ENCODE measurements at places on chromosomes 5 and 9.

- no peaks in the 10 kb centered on the region for H3K4me1 ChIP-seq
- no peaks in the 10 kb centered on the region for H3K27me3 ChIP-seq
- DNase-seq: no peak
- H3K36me3 ChIP-seq: no peaks in the 10 kb centered on the region
- H3K4me3 ChIP-seq: no peak overlapping the region
Observed at GRCh38 chr5:41196197-41196596, 17.1 kb downstream of the C6 start.

- H3K4me3 ChIP-seq: no peak overlapping the region
- DNase-seq: no peak
- H3K36me3 ChIP-seq: no peaks in the 10 kb centered on the region
- no peaks in the 10 kb centered on the region for H3K27me3 ChIP-seq
- H3K4me1 ChIP-seq: no peaks in the 10 kb centered on the region
- H3K27ac ChIP-seq: no peak overlapping the region
Observed at GRCh38 chr9:13361076-13361475, 81.6 kb upstream of the MPDZ start.

DNA sequence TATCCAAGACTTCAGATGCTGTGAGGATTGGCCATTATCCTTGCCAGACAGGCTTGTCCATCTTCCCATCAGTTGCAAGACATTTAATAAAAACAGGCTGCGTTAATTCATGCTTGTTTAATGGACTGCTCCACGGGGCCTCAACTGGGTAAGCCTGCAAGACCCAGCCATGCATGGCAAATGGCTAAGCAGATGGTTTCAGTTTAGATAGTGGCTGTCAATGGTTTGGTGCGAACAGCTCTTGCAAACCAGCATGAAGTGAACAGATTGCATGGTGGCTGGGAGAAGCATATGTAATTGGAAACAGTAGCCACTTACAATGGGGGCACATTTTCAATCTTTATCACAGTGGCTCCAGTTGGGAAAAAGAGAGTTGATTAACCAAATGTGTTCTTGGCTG is 628.2 kb upstream of the KLF4 start:
- no peak overlapping the region for H3K27ac ChIP-seq
- no peaks in the 10 kb centered on the region for H3K4me1 ChIP-seq
- no peak for DNase-seq

DNA sequence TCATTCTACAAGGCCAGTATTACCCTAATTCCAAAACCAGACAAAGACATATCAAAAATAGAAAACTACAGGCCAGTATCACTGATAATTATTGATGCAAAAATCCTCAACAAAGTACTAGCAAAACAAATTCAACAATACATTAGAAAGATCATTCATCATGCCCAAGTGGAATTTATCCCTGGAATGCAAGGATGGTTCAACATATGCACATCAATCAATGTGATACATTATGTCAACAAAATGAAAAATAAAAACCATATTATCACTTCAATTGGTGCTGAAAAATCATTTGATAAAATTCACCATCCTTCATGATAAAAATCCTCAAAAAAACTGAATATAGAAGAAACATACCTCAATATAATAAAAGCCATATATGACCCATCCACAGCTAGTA is 115.2 kb upstream of the SLC27A6 start:
- DNase-seq: no peak
- H3K27me3 ChIP-seq: no peaks in the 10 kb centered on the region
- H3K36me3 ChIP-seq: no peaks in the 10 kb centered on the region
- no peak overlapping the region for H3K4me3 ChIP-seq
- H3K27ac ChIP-seq: no peak overlapping the region

GRCh38 chr9:107615321-107615720 is 125.8 kb upstream of the KLF4 start:
- DNase-seq: no peak
- no peak overlapping the region for H3K27ac ChIP-seq
- H3K4me3 ChIP-seq: no peak overlapping the region
- H3K27me3 ChIP-seq: peaks cover 3% of the 10 kb centered on the region

DNA sequence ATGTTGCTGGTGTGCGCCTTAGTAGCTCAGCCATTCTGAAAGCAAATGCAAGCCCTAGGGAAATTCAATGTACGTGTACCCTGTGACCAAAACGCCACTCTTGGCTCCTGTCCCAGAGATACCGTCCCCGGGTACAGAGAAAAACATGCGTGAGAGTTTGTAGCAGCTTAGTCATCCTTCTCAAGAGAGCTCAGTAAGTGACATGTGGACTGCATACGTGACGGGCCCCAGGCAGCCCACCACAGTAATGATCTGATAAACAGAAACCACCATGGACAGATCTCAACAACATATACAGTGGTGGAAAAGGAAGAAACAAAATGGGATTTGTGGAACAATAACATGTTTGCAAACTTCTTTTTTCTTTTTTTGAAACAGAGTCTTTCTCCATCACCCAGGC is 45.1 kb downstream of the S1PR3 start:
- H3K27ac ChIP-seq: no peak overlapping the region

GRCh38 chr9:130530938-130531337 is 48.4 kb upstream of the FUBP3 start:
- H3K4me1 ChIP-seq: peaks cover under 1% of the 10 kb centered on the region
- H3K36me3 ChIP-seq: no peaks in the 10 kb centered on the region
- no peak for DNase-seq
- H3K27ac ChIP-seq: no peak overlapping the region
- no peak overlapping the region for H3K4me3 ChIP-seq

DNA sequence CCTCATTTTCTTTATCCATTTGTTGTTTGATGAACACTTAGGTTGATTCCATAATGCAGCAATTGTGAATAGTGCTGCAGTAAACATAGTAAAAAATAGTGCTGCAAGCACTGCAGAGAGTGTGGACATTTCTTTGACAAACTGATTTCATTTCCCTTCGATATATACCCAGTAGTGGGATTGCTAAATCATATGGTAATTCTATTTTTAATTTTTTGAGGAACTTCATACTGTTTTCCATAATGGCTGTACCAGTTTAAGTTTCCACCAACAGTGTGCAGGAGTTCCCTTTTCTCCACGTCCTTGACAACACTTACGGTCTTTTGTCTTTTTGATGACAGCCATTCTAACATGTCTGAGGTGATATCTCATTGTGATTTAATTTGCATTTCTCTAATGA is 138.2 kb upstream of the PLPPR1 start:
- H3K27ac ChIP-seq: no peak overlapping the region
- DNase-seq: no peak
- no peak overlapping the region for H3K4me3 ChIP-seq
- H3K27me3 ChIP-seq: peaks cover 5% of the 10 kb centered on the region
- H3K4me1 ChIP-seq: no peaks in the 10 kb centered on the region

GRCh38 chr5:176508603-176509002 is 28.6 kb downstream of the RNF44 start:
- H3K4me1 ChIP-seq: no peaks in the 10 kb centered on the region
- no peak for DNase-seq
- H3K27ac ChIP-seq: peak overlapping the region; percentile 34
- H3K4me3 ChIP-seq: no peak overlapping the region
- H3K27me3 ChIP-seq: no peaks in the 10 kb centered on the region
- peaks cover 23% of the 10 kb centered on the region for H3K36me3 ChIP-seq

GRCh38 chr5:175230299-175230698 is 213.7 kb downstream of the DRD1 start:
- H3K27ac ChIP-seq: no peak overlapping the region
- no peaks in the 10 kb centered on the region for H3K36me3 ChIP-seq
- H3K4me3 ChIP-seq: no peak overlapping the region
- DNase-seq: no peak

- DNase-seq: no peak
- no peaks in the 10 kb centered on the region for H3K27me3 ChIP-seq
- no peak overlapping the region for H3K27ac ChIP-seq
- H3K4me3 ChIP-seq: no peak overlapping the region
Observed at GRCh38 chr5:3393920-3394597, 201.6 kb upstream of the IRX1 start.

- H3K27me3 ChIP-seq: no peaks in the 10 kb centered on the region
- no peak overlapping the region for H3K27ac ChIP-seq
- H3K4me1 ChIP-seq: peaks cover 5% of the 10 kb centered on the region
- no peak overlapping the region for H3K4me3 ChIP-seq
- DNase-seq: no peak
- peaks cover 3% of the 10 kb centered on the region for H3K36me3 ChIP-seq
Observed at GRCh38 chr9:93114169-93114983, 18.4 kb downstream of the CARD19 start.

GRCh38 chr9:13719981-13720676 is 440.6 kb upstream of the MPDZ start:
- H3K27me3 ChIP-seq: no peaks in the 10 kb centered on the region
- no peaks in the 10 kb centered on the region for H3K36me3 ChIP-seq
- no peak overlapping the region for H3K4me3 ChIP-seq
- H3K4me1 ChIP-seq: no peaks in the 10 kb centered on the region
- no peak overlapping the region for H3K27ac ChIP-seq
- no peak for DNase-seq

DNA sequence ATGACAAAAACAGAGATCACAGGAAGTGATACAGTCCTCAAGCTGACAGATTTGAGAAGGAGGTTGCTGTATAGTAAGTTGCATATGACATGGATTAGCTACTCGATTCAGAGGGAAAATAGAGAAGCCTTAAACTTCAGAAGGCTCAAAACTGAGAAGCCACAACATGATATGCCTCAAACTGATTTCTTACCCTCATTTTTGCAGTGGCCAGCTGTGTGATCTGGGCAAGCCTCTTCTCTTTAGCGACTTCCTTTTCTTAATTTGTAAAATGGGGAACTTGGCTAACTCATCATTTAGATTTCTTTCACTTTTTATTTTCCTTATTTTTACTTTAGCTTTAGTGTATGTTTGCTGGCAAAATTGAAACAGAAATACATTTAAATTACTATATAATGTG is 421.1 kb downstream of the KIF4B start:
- H3K4me1 ChIP-seq: no peaks in the 10 kb centered on the region
- no peaks in the 10 kb centered on the region for H3K27me3 ChIP-seq
- no peak overlapping the region for H3K27ac ChIP-seq
- H3K36me3 ChIP-seq: no peaks in the 10 kb centered on the region

GRCh38 chr5:97026721-97027120 is 90.8 kb downstream of the LNPEP start:
- H3K4me3 ChIP-seq: no peak overlapping the region
- H3K27me3 ChIP-seq: no peaks in the 10 kb centered on the region
- H3K4me1 ChIP-seq: peaks cover 16% of the 10 kb centered on the region
- peaks cover 28% of the 10 kb centered on the region for H3K36me3 ChIP-seq
- DNase-seq: no peak

GRCh38 chr5:107966201-107966600 is 295.5 kb upstream of the EFNA5 start:
- no peak overlapping the region for H3K4me3 ChIP-seq
- no peak overlapping the region for H3K27ac ChIP-seq
- no peak for DNase-seq
- H3K27me3 ChIP-seq: no peaks in the 10 kb centered on the region

DNA sequence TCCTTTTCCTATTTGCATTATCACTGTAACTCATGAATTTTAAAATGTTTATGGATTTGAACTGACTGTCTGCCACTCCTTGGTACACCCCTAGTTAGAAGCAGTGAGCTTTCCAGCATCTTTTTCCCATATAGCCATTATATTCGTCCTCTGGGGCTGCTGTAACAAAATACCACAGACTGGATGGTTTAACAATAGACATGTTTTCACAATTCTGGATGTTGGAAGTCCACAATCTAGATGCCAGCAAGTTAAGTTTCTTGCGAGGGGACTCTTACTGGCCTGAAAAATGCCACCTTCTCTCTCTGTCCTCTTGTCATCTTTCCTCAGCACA is 530.0 kb downstream of the SEMA5A start:
- no peaks in the 10 kb centered on the region for H3K36me3 ChIP-seq
- no peaks in the 10 kb centered on the region for H3K27me3 ChIP-seq
- no peak overlapping the region for H3K27ac ChIP-seq
- no peak for DNase-seq

DNA sequence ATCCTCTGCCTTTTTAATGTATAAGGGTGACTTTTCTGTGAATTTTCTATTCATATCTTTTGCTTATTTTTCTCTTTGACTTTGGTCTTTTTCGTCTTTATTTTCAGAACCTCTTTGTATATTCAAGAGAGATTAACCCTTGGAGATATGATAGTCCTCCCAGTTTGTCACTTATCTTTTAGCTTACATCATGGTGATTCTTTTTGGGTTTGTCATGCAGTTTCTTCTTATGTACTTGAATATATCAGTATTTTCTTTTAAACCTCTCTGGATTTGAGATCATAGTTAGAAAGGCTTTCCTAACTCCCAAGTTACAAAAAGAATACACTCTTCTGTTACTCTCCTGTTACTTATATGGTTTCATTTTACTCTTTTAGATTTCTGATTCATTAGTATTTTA is 27.5 kb upstream of the GPR21 start:
- H3K36me3 ChIP-seq: peaks cover 3% of the 10 kb centered on the region
- no peak overlapping the region for H3K4me3 ChIP-seq
- DNase-seq: no peak
- no peak overlapping the region for H3K27ac ChIP-seq
- H3K27me3 ChIP-seq: no peaks in the 10 kb centered on the region
- H3K4me1 ChIP-seq: no peaks in the 10 kb centered on the region

- H3K4me1 ChIP-seq: peaks cover 7% of the 10 kb centered on the region
- H3K27me3 ChIP-seq: peaks cover under 1% of the 10 kb centered on the region
- no peak for DNase-seq
Observed at GRCh38 chr5:143923634-143924266, 111.8 kb downstream of the HMHB1 start.

GRCh38 chr9:21810388-21810787 is 8.0 kb downstream of the MTAP start:
- no peak for DNase-seq
- H3K4me1 ChIP-seq: peaks cover 57% of the 10 kb centered on the region
- peaks cover 36% of the 10 kb centered on the region for H3K36me3 ChIP-seq
- no peaks in the 10 kb centered on the region for H3K27me3 ChIP-seq
- peak overlapping the region; percentile 81 for H3K27ac ChIP-seq

All from activated naive CD8-positive, alpha-beta T cell treated with anti-CD3 and anti-CD28 coated beads for 36 hours (primary cell).